ENCODE measurements at places on chromosomes 4 and X.
A peak's percentile ranks its signal among the peaks of the same experiment; 100 is the strongest.

- DNase-seq, result no peak
Observed at GRCh38 chrX:39815631-39816030, 282.1 kb downstream of the BCOR start.

- DNase-seq, result no peak
Observed at GRCh38 chr4:136881666-136882065, 650.6 kb downstream of the PCDH18 start.

GRCh38 chr4:94430406-94430805 is 21.3 kb upstream of the PDLIM5 start:
- peak; percentile 44 for DNase-seq

DNA sequence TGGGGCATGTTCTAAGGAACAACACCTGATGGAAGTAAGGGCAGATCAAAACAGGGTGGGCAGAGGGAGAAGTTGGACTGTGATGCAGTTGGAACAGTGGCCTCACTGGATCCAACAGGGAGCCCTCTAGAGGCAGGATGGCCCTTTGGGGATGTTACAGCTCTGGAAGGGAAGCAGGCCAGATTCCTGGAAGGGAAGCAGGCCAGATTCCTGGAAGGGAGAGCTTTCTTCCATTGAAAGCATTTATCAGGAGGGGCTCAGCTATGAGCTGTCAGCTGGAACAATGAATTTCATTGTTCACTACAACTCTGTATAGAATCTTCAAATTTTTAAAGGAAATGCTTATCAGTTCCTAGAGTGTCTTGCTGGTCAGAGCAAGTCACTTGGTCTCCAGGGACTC is 17.7 kb downstream of the IL15 start:
- DNase-seq, result no peak

DNA sequence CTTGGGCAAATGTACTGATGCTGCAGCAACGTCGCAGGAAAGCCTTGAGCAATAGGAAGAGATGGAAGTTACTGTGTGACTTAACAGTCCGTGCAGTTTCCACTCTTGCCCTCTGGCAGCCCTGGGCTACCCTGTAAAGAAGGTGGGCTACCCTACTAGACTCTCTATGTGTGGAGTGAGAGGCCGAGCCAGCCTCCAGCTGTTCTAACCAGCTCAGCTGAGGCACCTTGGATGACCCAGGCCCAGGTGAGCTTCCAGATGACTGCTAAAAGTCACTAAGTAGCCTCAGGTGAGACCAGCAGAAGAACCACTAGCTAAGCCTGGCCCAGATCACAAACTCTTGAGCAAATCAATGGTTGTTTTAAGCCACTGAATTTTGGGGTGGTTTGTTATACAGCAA is 34.9 kb upstream of the PPP2R2C start:
- DNase-seq, result no peak

- DNase-seq, result no peak
Observed at GRCh38 chr4:6008092-6008551, 10.1 kb downstream of the C4orf50 start.

DNA sequence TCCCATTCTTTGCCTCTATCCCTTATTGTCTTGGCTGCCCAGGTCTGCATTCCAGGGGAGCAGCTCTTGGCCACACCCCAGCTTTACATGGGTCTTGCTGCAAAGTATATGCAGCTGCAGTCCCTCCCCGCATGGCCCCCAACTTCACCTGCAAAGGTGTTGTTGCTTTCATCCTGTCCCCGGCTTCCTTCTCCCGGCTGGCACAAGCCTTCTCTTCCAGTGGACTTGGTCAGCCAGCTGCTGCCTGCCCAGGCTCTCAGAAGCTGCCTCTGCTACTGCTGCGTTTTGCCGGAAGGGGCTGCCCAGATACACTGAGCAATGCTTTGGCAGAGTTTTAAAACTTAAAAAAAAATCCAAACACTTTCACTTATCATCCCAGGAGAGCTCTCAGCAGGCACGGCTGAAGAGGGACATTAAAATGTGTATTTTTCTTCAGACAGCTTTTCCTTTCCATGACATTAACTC is 121.2 kb upstream of the PDLIM3 start:
- peak; percentile 34 for DNase-seq

GRCh38 chrX:44915361-44915868 is 42.4 kb downstream of the KDM6A start:
- DNase-seq, result no peak

DNA sequence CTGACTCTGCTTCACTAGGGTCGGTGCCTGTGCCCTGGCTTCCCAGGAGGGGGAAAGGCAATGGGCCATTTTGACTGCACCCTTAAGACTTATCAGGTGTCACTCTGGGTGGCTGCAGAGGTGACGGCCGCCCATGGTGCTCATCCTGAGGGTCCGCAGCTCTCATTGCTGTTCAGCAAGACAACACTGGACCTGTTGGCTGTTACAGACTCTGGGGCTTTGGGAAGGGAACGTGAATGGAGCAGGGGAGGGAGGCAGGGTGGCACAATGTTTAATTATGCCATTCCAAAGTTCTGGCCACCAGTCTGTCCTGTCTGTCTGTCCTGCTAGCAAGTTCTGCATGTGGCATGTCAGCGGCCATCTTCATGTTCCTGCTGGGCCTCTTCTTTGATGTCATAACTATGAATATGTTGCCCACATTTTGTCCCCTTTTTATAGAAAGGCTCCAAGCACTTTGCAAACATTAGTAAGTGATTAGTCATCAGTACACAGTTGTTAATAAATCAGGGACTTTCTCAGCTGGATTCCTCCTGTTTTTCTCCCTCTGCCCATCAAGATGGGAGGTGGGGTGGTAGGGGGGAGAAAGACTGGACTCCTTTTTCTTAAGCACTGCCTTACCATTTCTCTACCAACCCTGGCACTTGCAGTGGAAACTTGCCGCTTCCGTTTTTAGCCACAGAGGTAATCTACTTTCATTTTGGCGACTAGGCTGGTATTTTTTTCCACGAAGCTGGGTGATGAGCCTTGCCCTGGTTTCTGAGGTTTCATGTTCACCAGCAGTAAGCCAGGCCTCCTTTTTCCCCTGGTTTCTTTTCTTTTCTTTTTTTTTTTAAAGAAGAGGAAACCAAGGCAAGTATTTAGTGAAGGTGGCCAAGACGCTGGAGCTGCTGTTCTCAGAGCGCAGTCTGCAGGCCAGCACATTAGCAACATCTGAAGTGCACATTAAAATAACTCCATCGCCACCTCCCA is 88.6 kb upstream of the TRIM2 start:
- DNase-seq, result peak; percentile 78

- no peak for DNase-seq
Observed at GRCh38 chr4:23305026-23305425, 584.8 kb downstream of the PPARGC1A start.

Measured in HFFc6 (cell line).